Fibroblast of upper back skin (primary cell): ENCODE measurements at places on chromosomes 2 and 18.

GRCh38 chr2:208268156-208268952 is 2.3 kb downstream of the PIKFYVE start:
- no peak for DNase-seq

GRCh38 chr2:42865884-42866881 is 73.8 kb upstream of the HAAO start:
- DNase-seq, result no peak

DNA sequence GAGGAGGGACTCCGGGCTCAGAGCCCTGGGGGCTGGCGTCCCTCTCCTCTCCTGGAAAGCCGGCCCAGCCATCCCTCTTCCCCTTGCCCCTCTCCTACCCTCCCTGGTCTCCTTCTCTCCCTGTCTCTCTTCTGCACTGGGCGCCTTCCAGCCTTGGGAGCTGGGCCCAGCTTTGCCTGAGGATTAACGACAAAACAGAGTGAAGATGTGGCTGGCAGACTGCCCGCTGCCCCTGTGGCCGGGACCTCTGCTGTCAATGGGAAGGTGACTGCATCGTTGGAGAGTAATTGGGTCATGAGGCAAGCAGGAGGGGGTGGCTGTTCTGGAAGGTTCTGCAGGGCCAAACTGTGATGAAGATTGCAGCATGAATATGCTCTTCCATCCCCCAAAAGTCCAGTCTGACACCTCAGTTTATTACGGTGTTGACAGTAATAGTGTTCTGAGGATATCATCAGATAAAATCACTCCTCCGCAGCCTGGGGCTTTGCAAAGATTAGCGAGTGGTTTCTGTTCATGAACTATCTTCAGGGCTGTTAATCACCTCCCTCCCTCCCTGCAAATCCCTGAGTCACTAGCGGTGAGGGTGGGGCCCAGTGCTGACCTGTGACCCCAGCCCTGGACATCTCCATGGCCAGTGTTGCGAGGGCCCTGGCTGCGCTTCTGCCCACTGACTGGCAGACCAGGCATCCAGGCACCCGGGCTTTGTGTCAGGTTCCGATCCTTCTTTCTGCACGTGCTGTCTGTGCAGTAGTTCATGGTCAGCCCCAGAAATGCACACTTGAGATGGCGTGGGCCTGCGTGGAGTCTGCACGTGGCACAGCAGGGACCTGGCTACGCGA is 23.0 kb downstream of the RTP5 start:
- DNase-seq, result no peak

GRCh38 chr2:182319556-182320505 is 107.0 kb downstream of the PDE1A start:
- no peak for DNase-seq

DNA sequence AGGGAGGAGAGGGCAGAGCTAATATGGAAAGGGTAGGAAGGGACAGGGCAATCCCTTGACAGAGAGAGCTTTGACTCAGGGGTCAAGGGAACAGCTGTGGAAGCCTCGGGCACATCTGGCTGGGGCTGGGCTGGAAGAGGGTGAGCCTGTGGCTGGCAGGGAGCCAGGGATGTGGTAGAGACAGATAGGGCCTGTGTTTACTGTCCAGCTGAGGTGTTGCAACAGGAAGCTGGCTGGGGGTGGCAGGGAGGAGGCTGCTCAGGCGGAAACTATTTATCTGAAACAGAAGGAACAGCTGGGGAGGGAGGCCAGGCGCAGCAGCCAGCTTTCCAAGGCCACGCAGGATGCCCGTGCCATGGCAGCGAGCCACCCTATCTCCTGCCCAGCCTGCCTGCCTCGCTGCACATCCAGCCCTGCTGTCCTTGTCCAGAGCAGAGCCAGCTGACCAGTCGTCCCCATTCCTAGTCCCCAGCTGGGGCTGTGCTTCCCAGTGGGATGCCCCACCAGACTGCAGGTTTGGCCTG is 264.7 kb downstream of the CYP26B1 start:
- DNase-seq, result peak; percentile 82

DNA sequence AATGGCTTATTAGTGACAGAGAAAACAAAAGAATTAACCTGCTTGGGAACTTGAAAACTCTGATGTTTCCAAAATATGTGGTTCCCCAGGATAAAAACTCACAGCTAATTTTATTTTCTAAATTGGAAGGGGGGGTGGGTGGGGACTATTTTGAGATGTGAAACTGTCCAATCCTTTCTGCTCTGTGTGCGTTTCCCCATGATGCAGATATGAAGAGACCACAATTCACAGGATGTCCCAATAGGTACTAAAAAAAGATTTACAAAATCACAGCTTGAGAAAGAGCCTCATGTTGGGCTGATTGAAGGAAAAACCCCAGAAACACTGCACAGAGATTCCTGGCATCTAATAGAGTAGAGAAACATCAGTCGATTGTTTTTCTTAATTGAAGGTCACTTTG is 273.2 kb downstream of the ARHGAP15 start:
- DNase-seq, result no peak

DNA sequence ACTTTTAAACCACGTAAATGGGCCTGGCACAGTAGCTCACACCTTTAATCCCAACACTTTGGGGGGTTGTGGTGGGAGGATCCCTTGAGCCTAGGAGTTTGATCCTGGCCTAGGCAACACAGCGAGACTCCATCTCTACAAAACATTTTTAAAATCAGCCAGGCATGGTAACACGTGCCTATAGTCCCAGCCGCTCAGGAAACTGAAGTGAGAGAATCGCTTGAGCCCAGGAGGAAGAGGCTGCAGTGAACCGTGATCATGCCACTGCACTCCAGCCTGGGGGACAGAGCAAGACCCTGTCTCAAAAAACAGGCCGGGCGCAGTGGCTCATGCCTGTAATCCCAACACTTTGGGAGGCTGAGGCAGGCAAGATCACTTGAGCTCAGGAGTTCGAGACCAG is 12.2 kb downstream of the ROCK1 start:
- DNase-seq, result no peak

- no peak for DNase-seq
Measured at GRCh38 chr2:213002383-213002782, 149.0 kb downstream of the IKZF2 start.

DNA sequence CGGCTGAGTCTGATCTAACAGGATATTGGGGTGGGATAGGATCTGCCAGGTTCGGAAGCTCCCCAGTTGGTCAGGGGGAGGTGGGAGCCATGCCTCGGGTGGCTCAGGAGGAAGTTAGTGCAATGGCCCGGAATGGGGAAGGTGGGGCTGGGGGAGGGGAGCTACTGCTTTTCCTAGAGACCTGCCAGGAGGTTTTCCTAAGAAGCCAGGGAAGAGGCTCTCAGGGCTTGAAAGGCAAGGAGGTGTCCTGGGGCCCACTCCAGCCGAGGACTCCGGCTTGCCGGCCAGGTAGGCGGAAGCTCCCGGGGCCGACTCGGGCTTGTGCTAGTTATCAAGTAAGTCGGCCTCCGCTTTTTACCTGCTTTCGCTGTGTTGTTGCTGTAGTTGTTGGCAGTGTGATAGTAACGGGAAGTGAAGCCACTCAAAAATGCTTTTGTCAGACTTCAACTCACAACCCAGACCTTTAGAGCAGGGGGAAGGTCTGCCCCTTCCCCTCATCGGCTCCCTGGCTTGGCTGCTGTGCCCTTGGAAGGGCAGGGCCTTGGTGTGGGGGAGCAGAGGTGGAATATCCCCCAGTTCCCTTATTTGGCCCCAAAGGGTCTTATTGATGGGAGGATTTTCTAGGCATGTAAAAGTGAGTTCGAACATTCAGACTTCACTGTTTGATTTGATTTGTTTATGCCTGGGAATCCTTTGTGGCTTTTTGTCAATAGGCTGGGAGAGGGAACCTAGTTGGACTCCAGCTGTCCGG is 5.4 kb downstream of the GDF7 start:
- no peak for DNase-seq

DNA sequence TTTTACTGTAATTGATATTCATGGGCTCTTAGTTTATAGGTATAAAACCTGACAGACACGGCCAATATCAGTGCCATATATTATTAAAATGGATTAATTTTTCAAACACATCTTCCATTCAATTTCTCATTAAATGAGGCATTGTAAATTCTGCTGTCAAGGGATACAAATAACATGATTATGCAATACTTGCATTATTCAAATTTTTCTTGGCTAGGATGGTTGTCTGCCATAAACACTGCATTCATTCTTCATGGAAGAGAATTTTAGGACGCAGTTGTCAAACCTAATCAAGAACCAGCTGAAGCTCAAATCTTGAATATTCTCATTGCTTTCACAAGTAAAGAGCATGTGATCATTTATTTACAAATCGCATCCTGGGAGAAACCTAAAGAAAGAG is 255.6 kb downstream of the RDH14 start:
- DNase-seq, result no peak

- peak; percentile 7 for DNase-seq
Measured at GRCh38 chr2:66477135-66477842, 42.4 kb downstream of the MEIS1 start.

DNA sequence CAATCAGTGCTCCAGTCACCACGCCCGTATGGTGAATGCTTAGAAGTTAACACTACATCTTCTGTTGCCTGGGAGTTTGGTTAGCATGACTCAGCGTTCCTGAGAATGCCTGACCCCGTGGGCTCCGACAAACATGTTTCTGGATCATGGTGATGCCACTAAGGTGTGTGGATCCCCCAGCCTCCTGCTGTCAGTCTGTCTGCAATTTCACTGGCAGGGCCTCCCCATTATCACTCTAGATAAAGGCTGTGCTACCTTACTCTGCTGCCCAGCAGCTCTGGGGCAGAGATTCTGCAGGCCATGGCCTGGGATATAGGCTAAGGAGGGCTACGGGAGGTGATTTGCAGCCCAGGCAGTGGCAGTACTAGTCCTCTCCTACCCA is 66.0 kb downstream of the STPG4 start:
- peak; percentile 60 for DNase-seq

- no peak for DNase-seq
Measured at GRCh38 chr2:128820452-128820851, 501.8 kb upstream of the HS6ST1 start.

GRCh38 chr2:167142554-167142953 is 254.3 kb downstream of the XIRP2 start:
- no peak for DNase-seq

DNA sequence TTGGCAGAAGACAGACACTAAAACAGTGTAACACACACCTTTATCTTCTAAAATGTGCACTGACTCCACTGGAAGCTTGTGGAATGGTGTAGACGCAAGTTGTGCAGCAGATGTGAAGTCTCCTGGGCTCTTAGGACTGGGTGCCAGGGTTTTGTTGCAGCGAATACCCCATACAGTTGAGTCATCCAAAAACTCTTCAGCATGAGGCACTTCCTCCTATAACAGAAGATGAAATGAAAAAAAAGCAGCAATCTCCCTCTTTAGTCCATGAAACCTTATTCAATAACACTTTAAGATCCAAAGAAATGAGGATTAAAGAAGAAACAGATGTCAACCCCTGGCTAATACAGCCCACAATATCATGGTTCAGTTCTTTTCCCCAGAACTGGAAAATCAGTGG is 22.2 kb downstream of the BUB1 start:
- peak; percentile 25 for DNase-seq

GRCh38 chr2:42829671-42830440 is 37.5 kb upstream of the HAAO start:
- DNase-seq, result no peak

DNA sequence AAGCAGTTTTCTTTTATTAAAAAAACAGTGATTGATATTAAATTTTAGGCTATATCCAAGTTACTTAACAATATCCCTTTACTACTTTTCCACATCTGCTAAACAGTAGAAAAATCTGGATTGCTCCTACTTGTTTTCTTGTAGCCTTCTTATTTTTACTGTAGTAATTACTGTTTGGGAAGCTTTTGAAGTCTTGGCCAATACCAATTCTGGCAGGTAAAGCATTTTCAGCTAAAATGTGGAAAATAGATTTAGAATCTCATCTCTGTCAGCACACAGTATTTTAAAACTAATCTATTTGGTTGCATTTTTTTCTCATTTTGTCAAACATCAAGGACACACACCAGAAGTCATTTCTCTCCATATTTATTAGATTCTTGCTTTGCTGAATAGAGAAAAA is 1485.7 kb upstream of the PIK3C3 start:
- no peak for DNase-seq

- no peak for DNase-seq
Measured at GRCh38 chr2:126372406-126372805, 283.6 kb upstream of the GYPC start.

- peak; percentile 22 for DNase-seq
Measured at GRCh38 chr2:232761301-232761907, 15.0 kb downstream of the KCNJ13 start.

DNA sequence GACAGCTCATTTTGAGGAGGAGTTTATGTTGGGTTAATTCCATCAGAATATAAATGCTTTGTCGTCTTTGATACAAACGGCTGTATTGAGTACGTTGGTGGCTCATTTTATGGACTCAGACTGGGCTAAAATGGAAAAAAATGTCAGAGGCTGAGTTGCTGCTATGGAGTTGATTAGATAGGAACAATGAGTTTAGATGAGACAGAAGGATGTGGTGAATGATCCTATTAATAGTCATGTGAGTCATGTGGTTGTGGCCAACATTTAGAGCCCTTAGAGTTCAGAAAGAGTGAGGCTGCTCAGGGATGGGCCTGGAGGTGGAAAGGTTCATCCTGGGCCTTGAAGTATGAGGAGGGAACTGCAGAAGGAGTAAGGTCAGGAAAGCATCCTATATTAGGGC is 434.2 kb downstream of the MEIS1 start:
- peak; percentile 60 for DNase-seq

- no peak for DNase-seq
Measured at GRCh38 chr2:52402128-52402527, 1365.5 kb upstream of the CHAC2 start.

DNA sequence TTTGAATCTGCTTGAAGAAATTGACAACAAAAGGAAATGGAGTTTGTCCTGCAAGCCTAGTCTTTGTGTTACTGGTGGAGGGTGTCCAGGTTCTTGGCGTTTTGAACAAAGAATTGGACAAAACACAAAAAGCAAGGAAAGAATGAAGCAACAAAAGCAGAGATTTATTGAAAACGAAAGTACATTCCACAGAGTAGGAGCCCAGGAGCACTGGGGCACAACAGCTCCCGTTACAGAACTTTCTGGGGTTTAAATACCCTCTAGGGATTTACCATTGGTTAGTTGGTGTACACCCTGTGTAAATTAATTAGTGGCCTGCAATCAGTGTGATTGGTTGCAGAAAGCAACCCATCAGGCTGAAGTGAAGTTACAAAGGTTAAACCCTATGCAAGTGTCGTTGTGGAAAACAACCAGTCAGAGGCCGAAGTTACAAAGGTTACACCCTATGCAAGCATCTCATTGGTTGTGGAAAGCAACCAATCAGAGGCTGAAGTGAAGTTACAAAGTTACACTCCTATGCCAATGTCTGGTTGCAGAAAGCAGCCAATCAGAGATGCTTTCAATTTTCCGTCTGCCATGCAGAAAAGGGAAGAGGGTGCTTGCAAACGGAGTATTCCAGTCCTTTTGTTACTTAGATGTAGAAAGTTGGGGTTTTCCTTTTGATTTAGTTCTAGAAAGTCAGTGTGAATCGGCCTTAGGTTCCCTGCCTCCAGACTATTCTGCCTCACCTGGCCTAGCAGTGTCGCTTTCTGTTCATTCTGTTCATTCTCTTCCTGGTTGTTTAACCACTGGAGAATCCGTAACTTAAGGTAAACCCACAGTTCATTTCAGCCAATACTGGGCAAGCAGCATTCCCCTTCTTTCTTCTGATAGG is 47.6 kb upstream of the PTH2R start:
- peak; percentile 12 for DNase-seq

GRCh38 chr2:150480971-150481830 is 6.3 kb downstream of the RND3 start:
- no peak for DNase-seq

- no peak for DNase-seq
Measured at GRCh38 chr18:72742002-72742401, 125.8 kb downstream of the NETO1 start.
